Posterior vena cava (tissue), 2 donors: ENCODE measurements at places on chromosomes 1 and 21. TPM values are rescaled to one million over a fixed set of nuclear protein-coding genes. Genes with fewer than 3 reads are reported as not detected.

ILDR2 gene
- total RNA-seq: 0.10 TPM

- no peak for DNase-seq
These were observed 61.6 kb upstream of the TENT5B start for GRCh38 chr1:27074175-27074780.

GRCh38 chr1:201505503-201505890 lies 1.4 kb downstream of the CSRP1 start:
- no peak for DNase-seq

GRCh38 chr1:21216835-21217811 lies 40.4 kb upstream of the EIF4G3 start:
- DNase-seq: peak; percentile 83
